ENCODE measurements at places on chromosomes 2 and 18.

- no peak for DNase-seq
Measured at GRCh38 chr2:86285571-86285970, 51.9 kb downstream of the REEP1 start.

GRCh38 chr2:45808294-45808800, 156.9 kb downstream of the PRKCE start:
- no peak for DNase-seq

DNA sequence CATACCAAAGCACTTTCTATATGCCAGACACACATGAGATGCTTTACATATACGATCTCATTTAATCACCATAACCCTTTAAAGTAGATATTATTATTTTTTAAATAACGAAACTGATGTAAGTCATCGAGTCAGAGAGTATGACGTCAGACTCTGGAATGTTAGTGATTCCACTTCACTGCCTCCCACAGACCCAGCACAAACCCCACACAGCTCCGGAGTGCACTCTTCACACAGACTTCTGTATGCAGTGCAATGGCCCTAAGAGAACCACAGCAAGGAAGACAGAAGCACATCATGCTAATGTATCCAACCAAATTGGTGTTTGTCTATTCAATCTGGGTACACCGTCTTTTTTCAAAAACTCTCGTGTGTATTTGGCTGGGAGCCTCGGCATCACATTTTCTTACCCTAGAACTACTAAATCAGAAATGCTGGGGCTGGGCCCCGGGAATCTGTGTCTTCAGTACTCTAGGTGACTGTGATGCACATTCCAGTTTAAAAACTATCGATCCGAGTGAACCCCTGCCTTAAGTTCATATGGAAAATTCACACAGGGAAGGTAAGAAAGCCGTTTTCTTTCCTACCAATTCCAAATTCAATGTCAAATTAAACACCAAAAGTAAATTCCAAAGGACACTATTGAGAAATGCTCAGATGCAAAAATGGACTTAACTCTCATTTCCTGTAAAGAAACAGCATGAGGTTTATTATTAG, 117.7 kb upstream of the ACVR1C start:
- no peak for DNase-seq

DNA sequence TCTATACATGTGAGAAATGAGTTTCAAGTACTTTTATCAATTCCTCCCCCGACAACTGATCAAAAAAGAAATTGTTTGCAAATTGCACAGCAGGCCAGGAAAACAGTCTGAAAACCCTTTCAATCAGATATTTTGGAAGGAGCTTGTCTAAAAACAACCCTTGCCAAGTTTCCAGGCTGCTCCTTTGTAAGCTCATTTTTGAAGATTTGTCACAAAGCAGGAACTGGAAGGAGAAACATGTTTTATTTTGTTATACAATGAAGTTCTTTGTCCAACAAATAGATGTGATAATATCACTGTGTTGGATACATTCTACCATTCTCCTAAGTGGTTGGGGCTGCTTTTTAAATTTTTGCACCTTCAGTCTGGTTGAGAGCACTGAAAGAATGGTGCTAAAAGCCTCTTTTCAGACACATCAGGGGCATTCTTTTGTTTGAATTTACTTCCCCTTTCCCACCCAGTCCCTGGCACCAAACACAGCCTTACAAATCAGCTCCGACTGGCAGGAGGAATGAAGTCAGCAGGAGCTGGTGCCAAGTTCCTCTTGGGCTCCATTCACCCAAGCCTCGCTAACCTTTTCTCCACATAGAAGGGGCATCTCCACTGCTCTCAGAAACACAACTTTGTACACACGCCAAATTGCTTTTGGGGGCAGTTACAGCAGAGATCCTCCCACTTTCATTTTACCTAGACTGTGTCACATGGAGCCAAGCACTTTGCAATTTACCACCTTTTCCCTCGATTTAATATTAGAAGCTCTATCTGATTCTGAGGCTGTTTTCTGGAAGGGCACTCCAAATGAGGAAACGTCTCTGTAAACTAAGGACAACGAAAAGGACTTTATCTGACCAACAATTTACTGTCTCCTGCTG, 88.0 kb downstream of the C1D start:
- DNase-seq: peak; percentile 18

DNA sequence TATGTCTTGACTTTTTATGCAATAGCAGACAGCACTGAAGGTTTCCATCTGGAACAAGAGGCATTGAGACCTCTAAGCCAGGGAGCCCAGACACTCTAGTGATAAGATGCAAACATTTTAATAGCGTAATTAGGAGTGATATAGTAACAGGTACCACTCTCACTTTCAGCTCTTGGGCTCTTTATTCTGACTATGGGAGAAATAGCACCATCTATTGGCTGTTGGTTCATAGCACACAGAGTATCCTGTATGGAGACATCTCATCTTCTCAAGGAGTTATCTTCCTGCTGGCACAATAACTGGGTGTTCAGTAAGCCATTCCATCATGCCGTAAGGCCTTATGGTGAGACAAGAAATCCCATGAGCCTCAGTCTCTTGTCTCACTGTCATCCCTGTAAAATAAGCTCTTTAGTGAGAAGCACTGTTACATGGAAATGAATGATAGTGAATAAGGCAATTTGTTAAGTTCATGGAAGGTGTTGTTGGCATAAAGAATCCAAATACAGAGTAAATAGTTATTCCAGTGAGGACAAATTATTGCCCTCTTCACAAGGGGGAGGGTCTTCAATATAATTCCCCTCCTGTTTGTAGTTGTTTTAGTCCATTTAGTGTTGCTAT, 48.3 kb downstream of the THUMPD2 start:
- peak; percentile 36 for DNase-seq

DNA sequence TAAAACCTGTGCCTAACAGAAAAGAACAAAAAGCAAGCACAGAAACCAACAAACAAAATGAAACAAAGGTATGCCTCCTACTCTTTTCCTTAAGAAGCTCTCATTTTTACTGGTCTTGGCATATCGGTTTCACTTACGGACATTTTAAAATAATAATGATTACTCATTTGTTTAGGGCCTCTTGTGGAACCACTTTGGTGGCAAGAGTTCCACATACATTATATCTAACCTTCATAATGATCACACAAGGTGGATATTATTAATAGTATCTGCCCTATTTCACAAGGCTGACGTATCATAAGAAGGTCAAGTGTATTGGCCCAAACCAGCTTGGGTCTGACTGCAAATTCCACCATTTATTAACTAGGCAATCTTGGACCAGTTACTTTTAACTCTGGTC, 304.7 kb downstream of the TCF4 start:
- no peak for DNase-seq

- DNase-seq: peak; percentile 30
Measured at GRCh38 chr2:119387381-119388129, 20.8 kb downstream of the DBI start.

DNA sequence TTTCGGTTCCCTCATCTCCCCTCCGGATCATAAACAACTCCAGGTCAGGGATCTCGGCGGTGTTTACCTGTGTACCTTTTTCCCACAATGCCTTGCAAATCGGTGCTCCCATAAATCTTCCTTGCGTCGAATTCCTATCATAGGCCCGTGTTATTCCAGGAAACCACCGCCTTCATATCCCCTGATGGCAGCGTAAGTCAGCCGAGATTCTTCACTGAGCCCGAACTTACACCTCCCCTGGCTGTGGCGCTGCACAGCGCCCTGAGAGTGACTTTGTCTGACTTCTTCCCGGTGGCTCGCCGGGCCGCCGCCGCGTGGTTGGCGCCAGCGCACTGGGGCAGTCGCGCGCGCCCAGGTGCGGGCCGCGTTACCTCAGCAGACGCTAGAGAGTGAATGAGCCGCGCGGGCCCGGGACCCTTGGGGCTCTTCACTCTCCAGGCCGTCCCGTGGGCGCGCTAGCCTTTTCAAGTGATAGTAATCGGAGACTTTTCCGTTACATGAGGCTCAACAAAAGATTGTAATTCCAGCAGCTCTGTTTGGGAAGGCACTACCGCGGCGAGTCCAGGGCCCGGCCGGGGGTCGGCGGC, 101.6 kb downstream of the SPTBN1 start:
- no peak for DNase-seq

DNA sequence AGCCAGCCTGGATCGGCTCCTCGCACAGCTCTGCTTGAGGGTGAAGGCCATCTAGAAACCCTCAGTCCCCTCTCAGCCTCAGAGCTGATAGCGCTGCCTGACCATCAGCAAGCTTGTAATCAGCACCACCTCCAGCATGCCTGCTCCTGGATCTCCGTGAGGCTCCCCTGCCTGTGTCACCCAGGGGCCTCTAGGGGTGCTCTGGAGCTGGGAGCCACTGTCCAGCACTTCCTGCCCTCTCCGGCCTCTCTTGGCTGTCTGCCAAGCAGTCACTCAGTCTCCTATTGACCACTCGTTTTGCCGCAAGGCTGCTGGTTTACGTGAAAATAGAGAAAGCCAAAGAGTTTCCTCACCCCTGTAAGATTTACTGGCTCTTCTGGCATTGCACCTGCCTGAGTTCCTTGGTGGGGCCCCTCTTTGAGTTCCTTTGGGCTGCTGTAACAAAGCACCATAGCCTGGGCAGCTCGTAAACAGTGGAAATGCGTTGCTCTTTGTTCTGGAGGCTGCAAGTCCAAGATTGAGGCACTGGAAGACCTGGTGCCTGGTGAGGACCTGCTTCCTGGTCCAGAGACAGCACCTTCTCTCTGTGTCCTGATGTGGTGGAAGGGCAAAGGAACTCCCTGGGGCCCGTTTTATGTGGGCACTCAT, 17.9 kb downstream of the CAPN10 start:
- DNase-seq: peak; percentile 88

GRCh38 chr2:30694286-30695055, 112.8 kb downstream of the CAPN13 start:
- DNase-seq: no peak

DNA sequence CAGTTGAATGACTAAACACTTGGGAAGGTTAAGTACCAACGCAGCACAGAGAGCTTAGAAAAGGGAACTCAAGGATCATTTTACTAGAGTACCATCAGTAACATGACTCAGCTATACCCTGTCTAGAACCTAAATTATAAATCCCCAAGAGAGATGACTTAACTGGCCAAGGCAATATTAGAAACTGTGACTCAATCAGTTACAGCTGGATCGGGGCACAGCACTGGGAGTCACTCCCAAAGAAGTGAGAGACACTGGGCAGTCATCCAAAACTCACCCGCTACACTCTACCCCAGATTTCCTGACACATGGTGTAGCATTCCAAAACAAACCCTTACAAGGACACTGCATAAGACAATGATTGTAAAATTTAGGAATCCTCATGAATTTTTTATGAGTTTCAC, 17.7 kb downstream of the IWS1 start:
- DNase-seq: peak; percentile 99

DNA sequence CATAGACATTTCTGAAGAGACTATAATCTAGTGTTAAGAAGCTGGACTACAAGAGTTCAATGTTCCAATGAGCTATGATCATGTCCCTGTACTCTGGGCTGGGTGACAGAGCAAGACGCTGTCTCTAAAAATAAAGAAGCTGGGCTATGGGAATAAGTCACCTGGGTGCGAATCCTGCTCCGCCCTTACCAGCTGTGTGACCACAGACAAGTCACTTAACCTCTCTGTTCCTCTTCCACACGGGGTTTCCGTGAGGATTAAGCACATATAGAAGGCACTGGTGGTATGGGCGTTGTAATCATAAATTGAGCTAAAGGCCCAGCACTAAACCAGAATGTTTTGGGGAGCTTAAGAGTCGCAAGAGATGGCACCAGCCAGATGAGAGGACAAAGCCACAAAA, 178.5 kb downstream of the HAUS1 start:
- no peak for DNase-seq

DNA sequence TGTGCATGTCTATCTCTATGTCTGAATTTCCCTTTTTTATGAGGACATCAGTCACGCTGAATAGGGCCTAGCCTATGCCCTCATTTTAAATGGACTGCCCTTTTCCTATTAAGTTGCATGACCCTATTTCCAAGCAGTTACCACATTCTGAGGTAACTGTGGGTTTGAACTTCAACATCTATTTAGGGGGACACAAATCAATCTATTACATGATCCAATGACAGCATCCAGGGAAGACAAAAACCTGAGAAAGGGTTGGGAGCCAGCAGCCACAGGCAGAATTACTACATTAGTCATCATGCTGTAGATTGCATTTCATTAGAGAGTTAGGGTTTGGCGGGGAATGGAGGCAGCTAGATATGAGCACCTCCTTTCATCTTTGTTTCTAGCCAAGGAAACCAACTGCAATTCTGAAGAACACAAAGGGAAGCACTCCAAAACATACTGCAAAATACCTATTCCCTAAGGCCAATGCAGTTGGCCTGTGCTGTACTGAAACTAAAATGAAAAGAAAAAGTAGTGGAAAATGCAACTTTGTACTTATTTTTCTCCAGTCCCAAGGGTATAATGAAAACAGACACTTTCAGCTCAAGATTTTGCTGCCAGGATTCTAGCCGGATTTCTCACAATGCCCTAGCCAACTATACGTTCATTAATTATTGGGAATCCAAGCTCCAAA, 40.4 kb upstream of the C1D start:
- DNase-seq: peak; percentile 19

DNA sequence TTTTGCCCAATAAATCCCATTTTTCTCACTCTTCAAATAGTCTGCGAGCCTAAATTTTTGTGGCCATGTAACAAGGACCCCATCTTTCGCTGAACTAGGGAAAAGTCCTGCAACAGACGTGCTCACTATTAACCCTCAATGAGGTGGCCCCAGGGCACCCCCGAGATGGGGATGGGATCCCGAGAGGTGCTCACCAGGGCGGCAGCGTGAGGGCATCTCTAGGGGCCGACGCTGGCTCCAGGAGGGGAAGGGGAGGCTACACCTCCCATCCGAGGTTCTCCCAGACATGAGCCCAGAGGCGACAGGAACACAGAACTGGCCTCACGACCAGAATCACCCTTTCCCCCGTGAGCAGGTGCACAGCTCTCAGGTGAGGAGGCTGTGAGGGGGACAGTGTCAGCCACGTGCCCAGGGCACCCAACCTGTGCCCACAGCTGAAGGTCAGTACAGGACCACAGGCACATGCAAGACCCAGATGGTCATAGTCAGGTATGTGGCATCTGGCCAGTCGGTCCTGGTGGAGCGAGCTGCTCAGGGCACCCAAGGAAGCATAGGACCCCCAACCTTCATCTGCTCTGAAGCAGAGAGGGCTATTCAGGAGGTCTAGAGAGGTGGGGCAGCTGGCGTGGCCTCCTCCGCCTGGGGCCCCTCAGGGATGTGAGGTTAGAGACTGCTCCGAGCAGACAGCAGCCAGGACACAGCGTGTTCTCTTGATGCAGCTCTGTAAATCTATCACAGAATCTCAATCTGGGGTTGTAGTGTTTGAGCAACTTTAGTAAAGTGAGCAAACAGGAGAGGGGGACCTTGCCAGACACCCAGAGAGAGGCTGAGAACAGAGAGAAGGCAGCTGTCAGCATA, 62.8 kb downstream of the PXDN start:
- no peak for DNase-seq

DNA sequence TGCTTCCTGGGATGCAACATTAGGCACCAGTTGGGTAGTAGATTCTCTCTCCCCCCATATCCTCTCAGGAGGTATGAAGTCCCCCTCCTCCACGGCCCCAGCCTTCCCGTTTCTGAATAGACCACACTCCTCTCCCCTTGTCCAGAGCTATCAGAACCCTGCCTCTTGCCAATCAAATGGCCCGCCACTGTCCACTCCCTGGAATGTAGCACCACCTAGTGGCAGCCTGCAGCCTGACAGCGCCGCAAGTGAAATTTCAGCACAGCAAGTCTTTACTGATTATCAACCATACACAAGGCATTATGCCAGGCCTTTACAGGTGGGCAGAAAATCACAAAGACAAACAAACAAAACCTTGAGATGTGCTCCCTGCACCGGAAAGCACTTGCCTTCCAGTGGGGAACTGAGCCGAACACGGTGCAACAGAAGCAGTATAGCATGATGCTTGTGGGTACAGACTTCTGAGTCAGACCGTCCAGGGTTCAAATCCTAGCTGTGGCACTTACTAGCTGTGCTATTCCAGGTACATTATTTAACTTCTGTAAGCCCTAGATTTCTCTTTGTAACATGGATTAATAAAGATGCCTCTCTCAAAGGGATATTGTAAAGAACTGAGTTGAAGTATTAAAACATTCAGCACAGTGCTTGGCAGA, 174.0 kb downstream of the SMAD2 start:
- DNase-seq: peak; percentile 18

Data from A172 (cell line).